ENCODE measurements at places on chromosomes 2 and 18.

DNA sequence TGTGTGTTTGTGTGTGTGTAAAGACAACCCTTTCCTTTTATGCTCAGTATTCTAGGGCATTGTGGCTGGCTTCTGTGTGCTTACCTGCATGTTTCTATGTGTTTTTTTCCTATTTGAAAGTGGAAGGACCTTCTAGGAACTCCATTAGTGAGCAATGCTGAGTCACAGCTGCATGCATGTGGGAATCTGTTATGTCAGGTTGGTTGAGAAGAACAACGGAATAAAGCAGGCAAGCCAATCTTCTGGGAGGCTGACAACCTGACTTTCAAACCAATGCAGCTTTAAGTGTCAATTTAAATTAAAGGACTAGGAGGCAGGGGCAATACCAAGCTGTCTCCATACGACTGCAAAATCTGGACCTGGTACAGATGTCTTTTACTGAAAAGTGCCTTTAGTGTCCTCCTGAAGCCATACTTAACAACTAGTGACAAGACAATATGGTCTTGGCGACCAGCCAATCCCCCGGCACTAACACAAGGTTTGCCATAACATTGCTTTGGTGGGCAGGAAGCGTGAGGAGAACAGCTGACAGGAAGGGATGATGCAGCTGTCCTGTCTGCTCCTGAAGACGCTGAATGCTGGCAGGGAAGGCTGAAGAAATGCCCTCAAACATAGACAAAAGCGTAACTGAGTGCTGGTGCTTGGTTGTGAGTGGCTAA is 514.7 kb upstream of the CDH7 start:
- DNase-seq, result no peak

GRCh38 chr2:23127465-23127864 is 257.5 kb upstream of the KLHL29 start:
- no peak for DNase-seq

DNA sequence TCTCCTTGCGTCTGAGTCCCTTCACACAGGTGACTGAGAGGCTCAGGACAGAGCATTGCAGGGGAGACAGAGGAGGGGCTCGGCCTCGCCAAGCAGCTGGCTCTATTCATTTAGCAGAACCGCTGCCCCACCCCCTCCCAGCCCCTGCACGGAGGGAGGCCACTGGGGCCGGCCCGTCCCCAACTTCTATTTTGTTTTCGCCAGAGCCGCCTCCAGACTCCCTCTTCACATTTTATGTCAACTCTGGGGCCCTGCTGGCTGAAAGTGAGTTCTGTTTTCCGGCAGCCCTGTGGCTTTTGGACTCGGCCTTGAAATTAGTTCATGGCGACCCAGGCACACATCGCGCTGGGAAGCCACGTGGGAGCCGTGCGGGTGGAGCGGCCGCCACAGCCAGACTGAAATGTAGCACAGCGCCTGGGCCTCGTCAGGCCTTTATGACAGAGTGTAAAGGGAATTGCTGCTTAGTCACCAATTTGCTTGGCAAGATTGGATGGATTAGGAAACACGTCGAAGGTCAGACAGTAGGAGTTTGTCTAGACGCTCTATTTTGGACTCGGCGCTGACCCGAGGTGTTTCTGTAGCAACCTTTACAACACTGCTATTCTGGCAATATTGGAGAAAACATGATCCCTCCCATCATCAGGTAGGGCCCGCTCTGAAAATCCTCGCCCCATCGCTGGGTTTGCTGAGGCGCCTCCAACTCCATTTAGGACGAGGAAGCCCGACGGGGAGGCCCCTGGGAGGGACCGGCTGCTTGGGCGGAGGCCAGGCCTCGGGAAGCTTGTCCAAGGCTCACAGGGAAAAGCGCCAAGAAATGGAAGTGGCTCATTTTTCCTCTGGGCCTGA is 90.7 kb upstream of the CTDP1 start:
- no peak for DNase-seq

DNA sequence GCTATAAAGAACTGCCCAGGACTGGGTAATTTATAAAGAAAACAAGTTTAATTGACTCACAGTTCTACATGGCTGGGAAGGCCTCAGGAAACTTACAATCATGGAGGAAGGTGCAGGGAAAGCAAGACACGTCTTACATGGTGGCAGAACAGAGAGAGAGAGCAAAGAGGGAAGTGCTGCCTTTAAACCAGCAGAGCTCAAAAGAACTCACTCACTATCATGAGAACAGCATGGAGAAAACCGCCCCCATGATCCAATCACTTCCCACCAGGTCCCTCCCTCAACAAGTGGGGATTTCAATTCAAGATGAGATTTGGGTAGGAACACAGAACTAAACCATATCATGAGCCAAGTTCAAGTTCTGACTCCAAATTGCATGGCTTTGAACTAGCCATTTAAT is 62.8 kb upstream of the PPP1CB start:
- DNase-seq, result no peak

- DNase-seq, result no peak
These were observed 773 bp downstream of the CMPK2 start for GRCh38 chr2:6864923-6865345.

DNA sequence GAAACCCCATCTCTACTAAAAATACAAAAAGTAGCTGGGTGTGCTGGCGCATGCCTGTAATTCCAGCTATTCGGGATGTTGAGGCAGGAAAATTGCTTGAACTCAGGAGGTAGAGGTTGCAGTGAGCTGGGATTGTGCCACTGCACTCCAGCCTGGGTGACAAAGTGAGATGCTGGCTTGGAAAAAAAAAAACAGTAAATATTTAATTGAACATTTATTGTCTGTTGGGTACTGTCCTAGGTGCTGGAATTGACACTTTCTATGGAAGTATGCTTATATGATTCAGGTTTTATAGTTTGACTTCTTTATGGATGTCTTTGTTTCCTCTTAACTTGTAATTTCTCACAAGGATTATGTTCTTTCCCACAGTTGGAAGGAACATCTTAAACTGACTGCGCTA is 633.1 kb upstream of the SETBP1 start:
- DNase-seq, result no peak

DNA sequence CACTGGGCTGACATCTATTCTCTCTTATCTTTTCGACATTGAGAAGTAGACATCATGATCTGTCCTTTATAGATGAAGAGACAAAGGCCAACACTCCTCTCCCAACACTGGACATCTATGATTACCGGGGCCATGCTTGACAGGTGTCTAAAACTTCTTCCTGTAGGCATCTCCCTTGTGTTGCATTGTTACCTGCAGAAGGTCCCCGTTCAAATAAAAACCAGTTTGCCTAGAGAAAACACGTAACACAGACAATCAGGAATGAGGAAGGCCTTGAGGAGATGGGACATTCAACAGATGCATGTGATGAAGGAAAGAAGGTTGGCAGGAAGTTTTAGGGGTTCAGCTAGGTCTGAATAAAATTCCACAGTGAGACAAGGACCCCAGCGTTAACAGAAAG is 70.8 kb upstream of the ST8SIA3 start:
- no peak for DNase-seq

DNA sequence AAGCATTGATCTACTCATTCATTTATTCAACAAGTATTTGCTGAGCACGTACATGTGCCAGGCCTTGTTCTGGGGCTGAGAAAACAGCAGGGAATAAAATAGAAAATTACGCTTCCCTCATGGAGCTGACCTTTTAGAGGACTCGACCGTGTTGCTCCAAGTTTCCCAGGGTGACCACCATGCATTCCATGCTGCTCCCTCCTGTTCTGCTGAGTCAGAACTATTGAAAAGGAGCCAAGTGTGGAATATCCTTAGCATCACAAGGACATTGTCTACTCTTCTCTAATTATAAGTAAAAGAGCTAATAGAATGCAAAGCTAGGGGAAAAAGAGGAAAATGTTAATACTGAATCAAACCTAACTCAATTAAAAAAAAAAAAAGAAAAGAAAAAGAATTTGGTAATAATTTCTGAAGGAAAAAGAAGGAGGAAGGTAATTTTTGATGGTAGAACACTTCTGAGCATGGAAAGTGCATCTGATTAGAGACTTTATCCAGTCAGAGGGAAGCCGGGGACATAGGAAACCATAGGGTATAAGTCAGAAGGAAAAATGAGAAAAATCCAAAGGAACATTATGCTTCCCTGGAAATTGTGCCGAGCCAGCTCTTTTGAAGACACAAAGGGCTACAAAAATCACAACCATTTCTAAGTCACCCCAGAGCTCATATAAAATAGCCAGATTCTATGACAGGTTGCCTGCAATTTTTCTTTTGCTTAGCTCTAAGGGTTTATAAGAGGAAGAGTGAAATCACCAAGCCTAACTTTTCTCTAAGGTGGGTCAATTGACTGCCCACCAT is 339.4 kb downstream of the RND3 start:
- DNase-seq, result no peak

DNA sequence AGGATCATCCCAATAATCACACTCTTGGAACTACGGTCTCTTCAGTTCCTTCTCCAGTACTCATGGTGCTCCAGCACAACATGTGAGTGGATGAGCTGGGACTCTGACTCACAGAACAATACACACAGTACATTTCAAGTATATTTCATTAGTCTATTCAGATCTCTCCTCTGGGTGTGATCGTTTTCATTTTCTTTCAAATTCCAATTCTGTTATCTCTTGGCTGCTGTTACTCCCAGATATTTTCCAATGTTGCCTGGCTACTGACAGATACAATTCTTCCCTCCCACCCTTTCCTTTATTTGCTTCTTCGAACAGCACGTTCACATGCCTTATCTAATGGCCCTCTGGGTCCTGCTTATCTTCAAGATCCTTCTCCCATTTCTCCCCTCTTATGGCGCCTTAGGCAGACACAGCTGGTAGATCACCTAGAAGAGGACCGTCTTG is 216.0 kb downstream of the ACKR3 start:
- DNase-seq, result no peak

DNA sequence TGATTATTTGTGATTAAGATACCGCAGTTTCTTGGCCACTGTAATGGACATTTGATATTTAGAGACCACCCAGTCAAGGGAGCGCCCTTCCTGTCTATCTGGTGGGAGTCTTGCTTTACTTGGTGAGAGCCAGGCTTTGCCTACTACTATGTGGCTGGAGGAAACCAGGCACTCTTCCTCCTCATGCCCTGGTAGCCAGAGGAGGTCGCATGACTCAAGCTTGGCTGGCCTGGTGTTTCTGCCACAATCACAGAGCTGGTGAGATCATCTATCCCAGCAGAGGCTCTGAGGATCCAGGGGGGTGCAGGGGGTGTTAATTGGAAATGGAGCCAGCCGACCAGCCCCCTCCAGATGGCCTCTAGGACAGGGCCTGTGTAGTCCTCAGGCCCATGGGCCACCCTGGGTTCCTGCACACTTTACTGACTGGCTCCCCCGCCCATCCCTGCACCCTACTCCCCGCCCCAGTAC is 46.8 kb upstream of the BIN1 start:
- no peak for DNase-seq

DNA sequence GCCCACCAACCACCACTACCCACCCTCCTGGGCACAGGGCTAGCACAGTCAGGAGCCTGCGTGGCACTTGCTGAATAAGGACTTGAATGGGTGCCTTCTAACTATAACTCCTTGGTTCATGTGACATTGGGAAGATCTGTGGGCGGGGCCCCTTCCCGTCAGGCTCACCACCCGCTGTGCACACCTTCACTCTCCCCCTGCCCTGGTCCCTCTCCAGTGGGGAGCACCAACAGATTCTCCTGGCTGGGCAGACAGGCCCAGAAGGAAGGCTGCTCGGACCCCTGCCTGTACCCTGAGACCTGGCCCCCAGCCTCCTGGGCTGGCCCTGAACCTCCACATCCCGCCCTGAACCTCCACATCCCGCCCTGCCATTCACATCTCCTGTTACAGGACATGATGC is 33.4 kb upstream of the POMC start:
- DNase-seq, result no peak

DNA sequence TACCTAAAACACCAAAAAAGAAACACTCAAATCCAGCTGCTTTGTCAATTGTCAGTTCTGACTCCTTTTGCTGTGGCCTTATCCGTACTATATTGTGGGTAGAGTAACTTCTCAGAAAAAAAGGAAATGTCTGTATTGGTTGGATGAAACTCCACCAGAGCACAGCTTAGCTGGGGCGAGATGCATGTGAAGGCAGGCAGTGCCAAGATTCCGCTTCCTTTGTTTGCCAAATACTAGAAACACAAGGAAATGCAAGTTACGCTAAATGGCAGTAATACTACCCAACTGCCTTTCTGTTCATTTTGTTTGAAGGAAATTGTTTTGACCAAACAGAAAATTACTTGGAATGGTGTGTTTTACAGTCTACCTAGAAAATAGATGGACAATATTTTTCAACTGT is 10.0 kb downstream of the KLF11 start:
- DNase-seq, result no peak

DNA sequence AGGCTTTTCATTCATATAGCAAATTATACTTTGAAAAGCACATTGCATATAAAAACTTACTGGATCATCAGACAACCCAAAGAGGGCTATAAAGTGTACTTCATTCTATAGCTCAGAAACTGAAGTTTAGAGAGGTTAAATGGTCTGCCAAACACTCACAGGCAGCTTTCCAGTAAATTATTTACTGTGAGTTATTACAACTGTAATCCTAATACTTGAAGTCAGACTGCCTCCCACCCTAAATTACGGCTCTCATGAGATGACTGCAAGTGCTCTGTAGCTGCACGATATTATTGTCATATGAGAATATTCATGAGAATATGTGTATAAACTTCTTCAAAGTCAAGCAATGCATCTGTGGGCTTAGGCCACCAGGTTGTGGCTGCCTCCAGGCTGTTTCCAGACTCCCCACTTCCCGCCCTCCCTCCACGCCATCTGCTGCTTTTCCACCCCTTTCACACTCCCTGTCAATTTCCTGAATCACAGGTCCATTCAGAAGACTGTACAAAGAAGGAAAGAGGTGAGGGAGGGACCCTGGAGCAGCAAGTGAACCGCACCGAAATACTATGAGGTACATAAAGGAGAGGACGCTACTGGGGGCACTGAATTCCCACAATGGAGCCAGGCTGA is 111.1 kb upstream of the SPOPL start:
- no peak for DNase-seq

DNA sequence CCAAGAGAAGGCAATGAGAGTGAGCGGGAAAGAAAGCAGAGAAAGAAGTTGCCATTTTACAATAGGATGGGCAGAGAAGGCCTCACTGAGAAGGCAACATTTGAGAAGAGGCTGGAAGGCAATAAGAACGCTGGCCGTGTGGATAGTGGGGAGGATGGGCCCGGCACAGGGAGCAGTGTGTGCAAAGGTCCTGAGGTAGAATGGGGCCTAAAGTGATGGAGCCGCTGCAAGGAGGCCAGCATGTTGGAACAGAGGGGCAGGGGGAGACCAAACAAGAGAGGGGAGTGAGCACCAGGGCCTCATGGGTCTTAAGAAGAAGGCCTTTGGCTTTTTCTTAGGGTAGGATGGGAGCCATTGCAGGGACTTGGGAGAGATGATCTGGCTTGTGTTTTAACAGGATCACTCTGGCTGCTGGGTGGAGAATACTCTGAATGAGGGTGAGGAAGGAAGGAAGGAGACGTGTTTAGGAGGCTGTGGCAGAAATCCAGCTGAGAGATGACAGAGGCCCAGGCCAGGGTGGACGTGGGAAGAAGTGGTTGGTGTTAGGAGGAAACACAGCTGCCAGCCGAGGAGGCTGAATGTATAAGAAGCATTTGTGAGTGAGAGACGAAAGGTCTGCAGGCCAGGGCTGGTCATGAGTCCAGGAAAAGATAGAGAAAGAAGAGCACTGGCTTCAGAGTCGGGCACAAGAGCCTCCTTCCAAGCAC is 159.8 kb downstream of the KLHL29 start:
- no peak for DNase-seq

- DNase-seq, result no peak
These were observed 52.7 kb downstream of the MALT1 start for GRCh38 chr18:58723810-58724602.
